Activated CD4-positive, alpha-beta T cell treated with anti-CD3 and anti-CD28 coated beads, Interleukin-2, Interleukin-4, amounts not matched to agents 100 ng/mL and 50 ng/mL, durations not matched to agents 16 hours and 8 hours (primary cell): ENCODE measurements at places on chromosomes 12 and 14.

DNA sequence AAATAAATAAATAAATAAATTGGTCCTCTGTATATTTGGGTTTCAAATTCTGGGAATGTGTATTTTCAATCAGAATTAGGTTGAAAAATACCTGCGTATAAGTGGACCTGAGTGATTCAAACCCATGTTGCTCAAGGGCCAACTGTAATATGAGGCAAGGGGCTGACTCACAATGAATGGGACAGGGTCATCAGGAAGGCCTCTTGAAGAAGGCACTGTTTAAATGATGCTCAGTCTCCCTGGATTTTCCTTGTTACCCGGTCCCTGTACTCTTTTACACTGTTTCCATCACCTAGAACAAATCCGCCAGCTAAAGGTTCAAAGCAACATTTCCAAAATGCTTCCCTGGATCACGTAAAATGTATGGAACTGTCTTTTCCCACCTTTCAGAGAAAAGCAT, 3.8 kb downstream of the PSMB5 start:
- DNase-seq, result no peak

GRCh38 chr14:34355584-34356263, 106.3 kb downstream of the SPTSSA start:
- DNase-seq, result no peak

DNA sequence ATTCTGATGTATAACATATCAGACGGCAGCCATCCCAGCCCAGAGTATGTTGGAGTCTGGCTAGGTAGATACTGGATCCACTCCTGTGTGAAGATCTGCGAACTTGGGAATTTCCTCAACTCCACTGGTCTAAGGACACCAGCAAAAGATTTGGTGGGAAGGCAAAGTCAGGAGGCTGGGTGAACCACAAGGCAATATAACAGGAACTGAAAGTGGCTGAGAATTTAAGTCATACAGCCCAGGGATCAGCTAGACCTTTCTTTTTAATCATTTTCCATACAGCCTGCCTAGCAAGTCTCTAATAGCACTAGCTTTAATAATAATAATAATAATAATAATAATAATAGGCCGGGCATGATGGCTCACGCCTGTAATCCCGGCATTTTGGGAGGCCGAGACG, 34.8 kb downstream of the BRAP start:
- no peak for DNase-seq

DNA sequence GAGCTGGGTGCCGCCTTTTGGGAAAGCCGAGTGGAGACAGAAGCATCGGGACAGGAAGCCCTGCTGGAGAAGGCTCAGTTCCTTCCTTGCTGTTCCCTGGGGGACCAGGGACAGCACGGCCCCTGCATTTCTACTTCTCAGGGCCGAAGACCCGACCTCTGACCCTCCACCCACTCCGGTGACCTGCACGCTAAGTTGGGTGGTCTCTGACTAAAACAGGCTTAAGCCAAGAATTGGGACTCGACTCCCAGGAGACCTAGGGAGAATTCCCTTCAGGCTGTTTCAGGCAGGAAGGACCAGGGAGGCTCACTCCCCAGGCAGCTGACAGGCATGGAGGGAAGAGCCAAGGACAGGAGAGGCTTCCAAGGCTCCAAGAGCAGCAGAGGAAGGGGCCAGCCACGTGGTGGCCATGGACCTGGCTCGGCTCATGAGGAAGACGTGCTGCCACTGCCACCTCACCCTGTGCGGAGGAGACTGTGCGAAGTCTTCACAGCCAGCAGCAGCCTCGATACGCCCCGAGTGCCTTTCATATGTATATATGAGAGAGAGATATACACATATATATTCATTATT, 43.9 kb downstream of the DCAF4 start:
- no peak for DNase-seq

DNA sequence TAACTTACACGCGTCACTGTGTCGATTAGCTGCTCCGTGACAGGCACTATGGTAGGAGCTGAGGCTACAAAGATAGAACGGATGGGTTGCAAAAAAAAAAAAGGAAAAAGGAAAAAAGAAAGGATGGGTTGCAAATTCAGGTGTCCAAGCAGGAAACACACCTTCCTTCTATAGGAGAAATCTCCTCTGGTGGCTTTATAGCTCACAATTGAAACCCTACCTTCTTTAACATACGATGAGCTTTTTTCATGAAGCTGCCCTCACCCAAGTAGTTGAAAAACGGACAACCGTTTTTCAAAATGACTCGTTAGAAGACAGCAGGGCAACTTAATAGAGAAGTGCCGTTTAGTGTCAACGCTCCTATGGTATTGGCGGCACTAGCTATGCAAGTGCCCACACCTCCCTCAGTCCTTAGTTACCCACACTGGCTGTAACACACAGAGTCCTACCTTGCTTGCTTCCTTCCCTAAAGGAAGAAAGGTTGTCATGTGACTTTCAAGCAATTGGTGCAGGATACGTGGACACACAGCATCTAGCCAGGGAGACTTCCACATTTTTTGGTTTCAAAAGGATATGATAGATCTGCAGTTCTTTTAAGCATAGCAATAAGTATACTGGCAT, 682 bp upstream of the TRIP11 start:
- peak; percentile 78 for DNase-seq

DNA sequence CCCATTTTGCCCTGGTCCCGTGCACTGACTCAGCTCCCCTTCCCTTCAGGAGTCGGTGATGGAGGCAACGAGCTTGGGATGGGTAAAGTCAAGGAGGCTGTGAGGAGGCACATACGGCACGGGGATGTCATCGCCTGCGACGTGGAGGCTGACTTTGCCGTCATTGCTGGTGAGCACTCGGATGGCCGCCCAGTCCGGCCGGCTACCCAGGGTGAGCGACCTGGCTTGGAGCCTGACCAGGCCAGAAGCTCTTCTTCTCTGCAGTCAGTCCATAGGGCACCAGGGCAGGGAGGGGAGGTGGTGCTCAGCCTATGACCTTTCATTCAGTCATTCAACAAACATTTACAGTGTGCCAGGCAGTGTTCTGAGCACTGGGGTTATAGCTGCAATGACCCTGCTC, 39.8 kb downstream of the GPR68 start:
- DNase-seq, result no peak

DNA sequence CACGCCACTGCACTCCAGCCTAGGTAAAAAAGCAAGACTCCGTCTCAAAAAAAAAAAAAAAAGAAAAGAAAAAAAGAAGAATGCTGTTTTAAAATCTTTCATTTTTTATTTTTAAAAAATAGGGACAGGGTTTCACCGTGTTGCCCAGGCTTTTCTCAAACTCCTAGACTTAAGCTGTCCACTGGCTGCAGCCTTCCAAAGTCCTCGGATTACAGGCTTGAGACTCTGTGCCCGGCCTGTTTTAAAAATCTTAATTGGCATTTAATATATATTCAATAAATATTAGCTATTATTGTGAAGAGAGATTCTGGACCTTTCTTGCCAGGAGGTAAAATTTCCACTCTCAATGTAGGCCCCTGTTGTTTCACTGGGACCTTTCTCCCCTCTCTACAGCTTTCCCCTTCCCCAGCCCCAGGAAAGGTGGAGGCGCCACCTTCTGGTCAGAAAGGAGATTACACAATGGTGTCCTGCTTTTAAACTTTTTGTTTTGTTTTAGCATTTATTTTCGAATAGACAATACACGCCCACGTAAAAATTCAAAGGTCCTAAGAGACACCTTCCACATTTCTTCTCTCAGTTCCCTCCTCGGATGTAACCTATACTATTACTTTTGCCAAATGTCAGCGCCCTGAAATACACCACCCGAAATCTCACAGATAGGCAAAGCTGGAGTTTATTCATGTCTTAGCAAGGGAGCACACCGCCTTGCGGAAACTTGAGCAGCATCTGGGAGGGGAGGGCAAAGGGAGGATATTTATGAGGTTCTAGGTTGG, 23.8 kb upstream of the PHC1 start:
- peak; percentile 58 for DNase-seq

GRCh38 chr12:58026426-58026825, 85.1 kb downstream of the ATP23 start:
- no peak for DNase-seq

- DNase-seq, result no peak
These were observed at the start of gene SYT10 for GRCh38 chr12:33439587-33440011. Gene SYT10, minus strand, starts transcription at chr12:33439819. Its CDS starts 297 bp downstream, at chr12:33439522.

DNA sequence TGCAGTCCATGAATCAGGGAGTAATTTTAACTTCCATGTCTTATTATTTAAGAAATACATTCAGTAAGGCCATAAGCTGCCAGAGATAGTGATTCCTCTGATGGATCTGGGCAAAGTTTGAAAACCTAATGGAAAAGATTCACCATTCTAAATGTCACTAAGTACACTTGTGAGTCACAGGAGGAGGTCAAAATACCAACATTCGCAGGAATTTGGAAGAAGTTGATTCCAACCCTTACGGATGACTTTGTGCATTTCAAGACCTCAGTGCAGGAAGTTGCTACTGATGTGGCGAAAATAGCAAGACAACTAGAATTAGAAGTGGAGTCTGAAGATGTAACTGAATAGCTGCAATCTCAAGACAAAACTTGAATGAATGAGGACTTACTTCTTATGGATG, 69.8 kb downstream of the OSBPL8 start:
- no peak for DNase-seq

- DNase-seq, result no peak
These were observed 97.8 kb downstream of the LGMN start for GRCh38 chr14:92650581-92651105.

DNA sequence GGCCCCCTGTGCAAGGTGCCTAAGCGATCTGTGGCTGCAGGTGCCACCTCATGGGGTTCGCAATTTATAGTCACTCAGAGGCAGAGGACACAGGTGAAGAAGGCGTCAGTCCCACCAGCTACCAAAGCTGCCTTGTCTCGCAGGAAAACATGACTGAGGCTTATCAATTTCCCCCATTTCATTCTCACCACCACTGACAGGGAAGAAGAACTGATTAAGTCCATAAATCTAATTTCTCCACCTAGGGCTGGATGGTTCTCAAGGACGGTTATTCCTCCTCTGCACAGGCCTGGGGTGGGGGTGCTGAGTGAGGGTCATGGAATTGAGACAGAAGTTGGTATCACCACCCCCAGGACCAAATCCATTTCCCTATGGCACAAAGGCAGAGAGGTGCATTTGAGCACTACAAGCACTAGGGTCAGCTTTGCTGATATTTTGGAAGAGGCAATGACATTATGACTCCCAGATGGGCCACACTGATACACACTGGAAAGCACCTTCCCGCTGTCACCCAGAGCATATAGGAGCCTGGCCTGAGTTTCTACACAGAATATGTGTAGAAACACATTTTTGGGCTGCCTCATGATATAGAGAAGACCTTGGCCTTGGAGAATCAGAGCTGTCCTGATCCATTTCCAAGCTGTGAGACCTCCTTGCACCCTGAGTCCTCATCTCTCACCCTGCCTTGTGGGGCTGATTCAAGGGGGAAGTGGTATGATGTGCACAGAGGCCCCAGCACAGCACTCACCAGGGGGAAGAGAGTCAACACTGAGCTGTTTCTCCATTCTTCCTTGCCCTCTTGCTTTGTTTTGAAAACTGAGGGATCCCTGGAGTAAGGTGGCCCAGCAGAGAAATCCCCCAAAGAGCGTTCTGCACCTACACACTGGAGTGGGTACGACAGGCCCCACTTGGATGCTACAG, 59.4 kb downstream of the PITPNM2 start:
- DNase-seq, result no peak

- DNase-seq, result no peak
These were observed 348.8 kb downstream of the TMEM117 start for GRCh38 chr12:44184499-44185206.

- DNase-seq, result no peak
These were observed 41.4 kb downstream of the NOC4L start for GRCh38 chr12:132185705-132186104.

GRCh38 chr14:52856139-52856538, 64.7 kb upstream of the GNPNAT1 start:
- no peak for DNase-seq

- peak; percentile 75 for DNase-seq
These were observed 73.7 kb downstream of the BBS10 start for GRCh38 chr12:76274420-76275083.

DNA sequence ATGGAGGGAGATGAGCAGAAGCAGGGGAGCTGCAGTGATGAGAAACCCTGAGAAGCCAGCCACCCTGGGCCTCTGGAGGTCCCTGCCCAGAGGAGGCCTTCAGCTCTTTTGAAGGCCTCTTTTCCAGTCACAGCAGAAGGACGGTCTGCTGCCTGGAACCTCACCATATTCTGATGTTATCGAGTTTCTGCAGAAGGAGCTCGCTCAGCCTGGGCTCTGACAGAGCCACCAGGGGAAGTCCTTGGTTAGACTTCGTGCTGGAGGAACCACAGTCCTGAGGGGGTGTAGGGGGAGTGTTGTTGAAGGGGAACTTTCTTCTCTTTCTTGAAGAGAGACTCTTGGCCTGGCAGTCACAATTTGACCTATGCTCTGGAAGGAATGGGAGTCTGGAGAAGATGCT, 25.1 kb upstream of the BATF start:
- DNase-seq, result peak; percentile 75

DNA sequence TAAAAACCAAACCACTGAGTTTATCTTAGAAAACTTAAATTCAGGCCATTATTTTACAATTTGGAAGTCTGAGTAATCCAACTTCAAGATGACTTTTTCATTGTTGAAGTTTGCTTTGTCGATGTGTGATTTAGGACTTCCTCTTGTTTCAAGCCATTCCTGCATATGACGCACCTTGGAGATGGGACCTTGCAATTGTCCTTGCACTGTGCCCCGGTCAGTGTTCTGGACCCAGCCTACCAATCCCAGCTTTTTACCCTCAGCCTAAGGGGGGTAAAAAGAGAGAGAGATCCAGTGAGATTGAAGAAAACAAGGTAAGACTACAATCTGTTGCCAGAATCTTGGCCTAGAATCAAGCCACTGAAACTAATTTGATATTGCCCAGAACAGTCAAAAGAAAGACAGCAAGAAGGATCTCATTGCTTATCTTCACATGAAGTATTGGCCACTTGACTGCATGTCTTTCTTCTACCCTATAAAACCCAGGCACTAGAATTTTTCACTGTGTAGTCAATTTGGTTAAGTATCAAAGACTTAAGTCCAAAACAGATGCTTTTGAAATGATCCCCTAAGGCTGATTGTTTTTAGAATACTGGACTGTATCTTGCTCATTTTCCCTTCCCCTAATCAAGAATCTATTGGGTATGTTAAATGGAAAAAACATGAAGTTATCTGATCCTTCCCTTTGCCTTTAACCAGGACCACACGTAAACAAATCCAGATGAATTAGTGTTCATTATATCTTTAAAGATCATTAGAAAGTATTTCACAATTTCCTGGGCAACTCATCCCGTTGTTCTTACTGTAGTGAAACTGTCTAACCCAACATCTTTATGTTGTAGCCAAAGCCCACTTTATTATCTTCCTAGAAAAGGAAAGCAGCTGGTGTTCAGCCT, 2.4 kb upstream of the MLH3 start:
- DNase-seq, result no peak

GRCh38 chr12:118189741-118190191, 53.8 kb downstream of the PEBP1 start:
- no peak for DNase-seq

GRCh38 chr14:99654235-99654985, 9.5 kb downstream of the HHIPL1 start:
- DNase-seq, result no peak

- no peak for DNase-seq
These were observed 68.0 kb downstream of the RASSF3 start for GRCh38 chr12:64678248-64678647.
